ENCODE measurements at places on chromosomes 2 and 18.

- no peak for DNase-seq
Measured at GRCh38 chr2:181892799-181893435, 1.4 kb downstream of the ITPRID2 start.

GRCh38 chr2:42185220-42185921 is 16.2 kb downstream of the EML4 start:
- no peak for DNase-seq

DNA sequence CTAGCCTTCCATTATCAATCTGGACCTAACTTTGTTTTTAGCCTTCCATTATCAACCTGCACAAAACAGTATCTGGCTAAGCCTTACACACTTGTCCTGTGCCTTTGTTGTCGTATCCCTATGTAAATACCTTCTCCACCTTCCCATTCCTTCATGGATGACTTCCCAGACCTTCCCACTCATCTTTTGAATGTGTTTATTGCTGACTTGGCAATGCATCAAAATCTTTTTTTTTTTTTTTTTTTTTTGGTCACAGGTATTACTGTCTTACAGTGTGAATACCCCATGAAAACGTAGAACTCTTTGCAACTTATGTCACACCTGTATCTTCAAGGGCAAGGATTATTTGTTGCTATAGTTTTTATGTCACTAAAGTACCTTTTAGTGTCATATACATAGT is 25.7 kb downstream of the RPE start:
- DNase-seq, result no peak

DNA sequence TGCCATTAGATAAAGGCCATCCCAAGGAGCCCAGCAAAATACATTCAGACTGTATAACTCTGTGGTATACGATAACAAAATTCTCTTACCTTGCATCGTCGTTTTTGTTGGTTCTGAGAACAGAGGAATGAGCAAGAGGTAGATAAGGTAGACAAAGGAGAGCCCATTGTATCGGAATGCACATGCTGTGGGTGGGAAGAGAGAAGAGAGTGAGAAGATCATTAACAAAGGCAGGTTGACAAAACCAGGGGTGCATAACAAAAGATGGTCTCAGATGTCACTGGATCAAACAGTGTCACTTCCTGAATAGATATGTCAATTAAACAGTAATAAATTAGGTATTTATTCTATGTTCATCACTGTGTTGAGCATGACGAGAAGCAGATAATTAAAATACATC is 83.3 kb downstream of the PIEZO2 start:
- no peak for DNase-seq

DNA sequence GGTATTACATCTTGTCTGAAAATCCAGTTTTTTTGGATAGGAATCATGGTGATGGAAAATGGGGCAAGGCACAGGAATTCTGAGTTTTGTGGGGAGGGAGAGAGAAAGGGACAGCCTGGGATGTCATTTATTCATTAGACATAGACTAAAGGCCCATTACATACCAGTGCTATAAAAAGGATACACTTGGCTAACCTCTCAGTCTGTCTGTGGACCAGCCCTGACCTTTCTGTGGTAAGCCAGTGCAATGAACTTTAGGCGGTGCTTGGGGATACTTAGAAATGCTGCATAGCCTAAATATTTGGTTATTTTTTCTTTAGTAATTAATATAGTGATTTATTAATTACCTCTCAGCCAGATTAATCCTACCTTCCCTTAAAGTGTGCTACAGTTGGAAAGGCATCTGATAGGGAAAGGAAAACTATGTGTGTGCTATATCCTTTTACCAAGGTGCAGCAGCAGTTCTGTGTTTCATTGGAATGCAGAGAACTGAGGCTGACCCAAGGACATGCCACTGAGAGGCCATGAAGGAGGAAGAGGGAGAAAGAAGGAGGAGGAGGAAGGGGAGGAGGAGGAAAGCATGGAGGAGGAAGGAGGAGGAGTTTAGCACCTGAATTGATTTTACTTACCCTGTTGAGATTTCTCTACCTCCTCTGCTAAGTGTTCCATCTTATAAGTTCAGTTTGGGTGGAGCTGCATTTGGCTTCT is 37.5 kb downstream of the KCNS3 start:
- no peak for DNase-seq

DNA sequence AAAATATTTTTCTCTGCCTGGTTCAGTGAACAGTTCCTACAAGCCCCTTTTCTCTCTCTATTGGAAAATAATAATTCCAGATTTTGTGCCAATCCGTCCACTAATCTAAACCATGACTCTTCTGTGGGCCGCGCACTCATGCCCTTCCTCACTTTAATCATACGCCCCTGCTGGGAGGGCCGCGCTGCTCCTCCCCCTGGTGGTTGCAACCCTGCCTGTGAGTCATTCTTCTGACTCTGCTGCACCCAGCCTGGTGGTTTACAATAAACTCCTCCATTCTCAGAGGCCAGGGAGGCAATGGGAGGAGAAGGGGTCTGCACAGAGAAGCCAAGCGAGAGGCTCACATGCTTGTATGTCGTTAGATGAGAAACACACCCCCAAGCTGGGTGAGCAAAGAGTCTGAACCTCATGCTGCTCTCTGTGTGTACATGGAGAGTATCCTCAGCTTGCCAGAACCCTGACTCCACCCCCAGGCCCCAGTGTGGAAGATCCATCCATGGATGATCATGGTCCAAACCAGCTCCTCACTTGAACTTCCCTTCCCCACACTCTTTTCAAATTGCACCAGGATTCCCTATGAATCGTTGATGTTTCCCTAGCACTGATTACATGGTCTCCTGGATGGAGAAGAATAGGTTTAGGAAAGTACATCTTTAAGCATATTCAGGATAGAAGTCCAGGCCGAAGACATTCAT is 228.9 kb downstream of the ANKRD30B start:
- DNase-seq, result no peak

DNA sequence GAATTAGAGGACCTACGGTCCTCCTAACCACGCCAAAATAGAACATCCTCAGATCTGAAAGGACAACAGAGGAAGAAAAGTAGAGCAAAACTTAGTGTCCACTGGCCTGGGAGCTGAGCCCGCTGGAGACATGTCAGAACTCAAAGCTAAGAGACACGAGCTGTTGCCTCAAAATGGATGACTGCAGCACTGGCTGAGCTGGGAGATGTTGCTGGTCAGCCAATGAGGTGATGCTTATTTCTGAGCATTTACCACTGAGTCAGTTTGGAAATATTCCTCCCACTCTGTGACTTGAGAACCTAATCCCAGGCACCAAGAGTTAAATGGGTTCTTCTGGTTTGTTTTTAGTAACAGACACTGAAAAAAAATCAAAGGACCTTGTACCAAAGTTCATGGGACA is 32.6 kb downstream of the FBXO15 start:
- DNase-seq, result no peak
